ENCODE measurements at places on chromosomes 12 and 14. TPM values are rescaled to one million over a fixed set of nuclear protein-coding genes. Genes with fewer than 3 reads are reported as not detected.

The ARHGAP9 gene
- total RNA-seq: 0.18 TPM

The ASCL1 gene
- total RNA-seq: not detected

The FGF6 gene
- total RNA-seq: not detected

The NELL2 gene
- 4.6 TPM for total RNA-seq

The RASSF9 gene
- total RNA-seq: 8.5 TPM

The PSMC1 gene
- 154 TPM for total RNA-seq

The SLC25A47 gene
- not detected for total RNA-seq

The IL22 gene
- not detected for total RNA-seq

The ST8SIA1 gene
- 4.6 TPM for total RNA-seq

All from fibroblast of the aortic adventitia (primary cell).